ENCODE measurements at places on chromosomes 4 and X.

DNA sequence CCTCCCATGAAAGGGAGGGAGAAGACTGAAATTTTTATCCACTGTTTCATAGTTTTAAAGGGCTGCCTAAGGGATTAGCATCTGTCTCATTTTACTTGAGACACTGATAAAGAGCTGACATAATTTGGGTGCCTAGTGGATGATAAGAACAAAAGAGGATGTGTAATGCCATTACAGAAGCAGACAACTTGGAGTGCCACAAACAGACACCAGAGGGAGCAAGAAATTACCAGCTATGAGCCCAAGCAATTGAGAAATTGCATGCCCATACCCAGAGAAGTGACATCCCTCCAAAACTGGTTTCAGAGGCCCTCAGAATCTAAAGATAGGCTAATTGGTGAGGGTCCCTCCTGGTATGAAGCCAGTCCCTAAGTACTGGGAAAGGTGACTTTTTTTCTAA, 38.5 kb upstream of the POU3F4 start:
- DNase-seq = no peak

DNA sequence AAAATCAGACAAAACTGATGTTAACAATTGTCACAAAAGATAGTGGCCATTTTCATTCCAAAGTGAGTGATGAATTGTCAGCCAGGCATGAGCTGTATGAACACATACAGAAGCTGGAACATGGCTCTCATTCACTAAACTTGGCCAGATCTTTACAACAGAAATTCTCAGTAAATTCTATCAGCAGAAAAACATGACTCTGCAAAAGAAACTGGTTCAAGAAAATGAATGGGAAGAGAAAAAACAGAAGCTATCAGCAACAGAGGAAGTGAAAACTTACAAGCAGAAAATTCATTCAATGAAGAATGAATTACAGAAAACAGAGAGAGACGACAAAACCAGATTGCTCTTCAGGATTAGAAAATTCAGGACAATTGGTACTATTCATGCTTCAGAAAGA, 249.6 kb downstream of the COL25A1 start:
- no peak for DNase-seq

GRCh38 chrX:853304-853703, 222.7 kb downstream of the SHOX start:
- DNase-seq = no peak

GRCh38 chrX:21966866-21967265, 26.4 kb downstream of the SMS start:
- no peak for DNase-seq

GRCh38 chrX:101482296-101482695, 3.0 kb upstream of the ARMCX4 start:
- no peak for DNase-seq

GRCh38 chr4:24932515-24933225, 19.8 kb upstream of the CCDC149 start:
- no peak for DNase-seq

DNA sequence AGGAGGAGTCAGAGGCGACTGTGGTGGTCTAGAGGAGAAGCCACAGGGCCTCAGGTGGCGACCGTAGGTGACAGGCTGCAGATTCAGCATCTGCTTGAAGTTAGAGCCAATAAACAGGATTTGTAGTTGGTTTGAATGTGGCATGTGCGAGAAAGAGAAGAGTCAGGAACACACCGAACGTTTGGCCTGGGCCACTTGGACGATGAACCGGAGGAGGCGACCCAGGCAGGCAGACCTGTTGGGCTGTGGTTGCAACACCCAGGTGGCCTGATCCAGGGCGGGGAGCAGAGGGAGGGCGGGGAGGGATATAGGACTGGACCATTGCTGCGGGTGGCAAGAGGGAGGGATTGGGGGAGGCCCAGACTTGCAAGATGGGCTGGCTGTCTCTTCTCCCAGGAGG, 10.0 kb upstream of the PSAPL1 start:
- DNase-seq = no peak

- no peak for DNase-seq
Observed at GRCh38 chr4:89929425-89930159, 34.9 kb downstream of the MMRN1 start.

Data from activated CD8-positive, alpha-beta memory T cell treated with anti-CD3 and anti-CD28 coated beads for 4 hours (primary cell).